ENCODE measurements at places on chromosomes 1 and 21.

DNA sequence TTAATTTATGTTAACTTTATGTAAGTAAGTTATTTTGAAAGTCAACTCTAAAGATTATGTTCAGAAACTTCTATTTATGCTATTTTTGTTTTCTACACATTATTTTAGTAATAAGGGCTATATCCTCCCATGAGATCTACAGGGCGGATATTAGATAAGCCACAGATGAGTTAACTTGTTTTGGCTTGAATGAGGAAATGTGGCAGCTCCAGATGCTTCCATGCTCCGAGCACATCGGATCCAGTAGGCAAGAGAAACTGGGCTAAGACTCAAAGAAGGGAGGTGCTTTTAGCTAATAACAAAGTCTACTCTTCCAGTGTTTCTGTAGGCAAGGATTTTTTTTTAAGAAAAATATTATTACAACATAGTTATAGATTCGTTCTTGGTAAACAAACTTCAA is 20.0 kb upstream of the LAMC1 start:
- DNase-seq, result no peak

DNA sequence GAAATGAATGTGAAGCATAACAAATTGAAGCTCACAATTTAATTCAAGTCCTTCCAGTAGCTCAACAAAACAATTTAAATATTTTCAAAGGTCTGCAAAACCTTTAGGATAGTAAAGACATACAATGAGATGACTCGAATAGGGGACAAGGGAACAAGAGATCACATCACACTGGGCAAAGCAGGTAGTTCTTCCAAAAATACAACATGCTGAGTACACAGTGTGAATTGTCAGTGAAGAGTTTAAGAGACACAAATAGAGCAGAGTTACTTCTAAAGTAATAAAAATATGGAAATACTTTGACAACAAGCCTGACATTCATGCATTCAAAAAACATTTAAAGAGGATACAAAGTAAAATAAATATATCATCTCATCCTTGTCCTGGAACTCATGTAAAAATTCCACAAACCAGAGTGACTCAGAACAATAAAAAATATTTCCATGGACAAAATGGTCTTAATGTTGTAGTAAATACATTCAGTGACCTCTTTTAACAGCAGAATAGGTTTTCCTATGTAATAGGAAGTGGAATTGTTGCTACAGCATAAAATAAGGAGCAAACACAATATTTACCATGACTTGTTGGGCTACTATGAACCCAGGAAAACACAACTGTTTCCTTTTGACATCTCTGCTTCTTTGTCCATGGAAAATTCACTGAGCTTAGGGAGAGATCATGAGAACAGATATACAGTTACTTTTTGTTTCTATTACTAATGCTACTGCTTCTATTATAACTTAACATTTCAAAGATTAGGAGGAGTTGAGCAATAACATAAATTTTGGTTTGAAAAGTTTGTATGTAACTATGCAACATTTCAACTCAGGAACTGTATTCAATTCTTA is 83.7 kb upstream of the BCL10 start:
- no peak for DNase-seq

DNA sequence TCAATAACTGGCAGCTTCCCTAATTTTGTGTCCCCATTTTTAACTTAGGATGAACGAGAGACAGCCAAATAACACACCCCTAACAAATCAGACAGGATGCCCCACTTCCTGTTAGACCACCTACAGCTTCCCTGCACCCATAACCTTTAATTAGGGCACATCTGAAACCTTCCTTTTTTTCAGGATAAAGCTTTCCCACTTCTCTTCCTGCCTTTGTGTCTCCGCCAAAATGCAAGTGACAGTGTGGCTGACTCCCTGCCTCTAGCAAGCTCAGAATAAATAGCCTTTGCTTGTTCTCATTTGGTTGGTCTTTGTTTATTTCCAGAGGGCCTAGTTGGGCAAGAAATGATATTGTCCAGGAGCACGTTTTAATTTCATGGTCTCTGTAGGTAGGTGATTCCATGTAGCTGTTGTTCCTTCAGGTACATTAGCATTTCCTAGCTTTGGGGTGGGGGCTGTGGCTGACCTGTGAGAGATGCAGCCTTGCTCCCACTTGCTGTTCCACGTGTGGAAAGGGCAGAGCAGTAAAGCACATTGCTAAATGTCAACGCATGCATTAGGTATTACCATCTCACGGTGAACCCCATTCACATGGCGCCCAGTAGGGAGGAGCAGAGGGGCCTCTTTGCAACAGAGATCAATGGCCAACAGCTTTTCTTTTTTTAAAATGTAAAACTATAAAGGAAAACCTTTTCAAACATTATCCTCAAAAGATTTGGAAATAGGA is 154.9 kb downstream of the ST6GALNAC3 start:
- DNase-seq, result no peak

DNA sequence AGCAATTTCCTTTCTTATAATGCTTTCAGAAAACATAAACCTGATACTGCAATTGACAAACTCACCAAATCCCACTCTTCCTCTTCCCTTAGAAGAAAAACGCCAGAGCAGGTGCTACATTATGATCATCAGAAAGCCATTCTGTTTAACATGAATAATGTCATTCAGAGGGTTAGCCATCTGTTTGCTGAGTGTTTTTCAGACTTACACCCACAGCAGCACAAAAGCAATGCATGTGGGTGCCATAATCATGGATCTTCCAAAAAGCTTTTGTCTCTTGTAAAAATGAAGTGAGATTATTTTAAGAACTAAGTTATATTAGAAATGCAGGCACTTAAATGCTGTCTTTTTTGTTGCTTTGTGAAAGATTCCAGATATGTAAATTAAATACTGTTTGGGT is 204.6 kb upstream of the TMPRSS15 start:
- DNase-seq, result no peak

DNA sequence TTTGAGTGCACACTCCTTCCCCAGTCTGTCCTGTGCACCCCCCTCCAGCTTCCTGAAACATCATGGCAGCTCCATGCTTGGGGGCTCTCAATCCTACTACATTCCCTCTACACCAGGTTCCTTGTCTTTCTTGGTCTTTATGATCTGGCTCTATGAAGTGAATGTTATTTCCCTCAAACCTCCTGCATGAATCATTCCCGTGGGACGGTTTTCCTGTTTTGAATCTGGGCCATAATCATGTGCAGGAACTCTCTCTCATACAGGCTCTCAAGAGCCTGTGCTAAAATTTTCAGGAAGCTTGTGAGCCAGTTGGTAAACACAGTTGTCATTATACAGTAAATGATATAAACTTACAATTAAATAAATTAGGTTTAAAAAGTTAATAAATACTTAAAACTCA is 89.8 kb upstream of the KCNE2 start:
- DNase-seq, result no peak
